ENCODE measurements at places on chromosomes 12 and 14.

- DNase-seq, result no peak
Measured at GRCh38 chr14:63564318-63564717, 21.1 kb upstream of the PPP2R5E start.

DNA sequence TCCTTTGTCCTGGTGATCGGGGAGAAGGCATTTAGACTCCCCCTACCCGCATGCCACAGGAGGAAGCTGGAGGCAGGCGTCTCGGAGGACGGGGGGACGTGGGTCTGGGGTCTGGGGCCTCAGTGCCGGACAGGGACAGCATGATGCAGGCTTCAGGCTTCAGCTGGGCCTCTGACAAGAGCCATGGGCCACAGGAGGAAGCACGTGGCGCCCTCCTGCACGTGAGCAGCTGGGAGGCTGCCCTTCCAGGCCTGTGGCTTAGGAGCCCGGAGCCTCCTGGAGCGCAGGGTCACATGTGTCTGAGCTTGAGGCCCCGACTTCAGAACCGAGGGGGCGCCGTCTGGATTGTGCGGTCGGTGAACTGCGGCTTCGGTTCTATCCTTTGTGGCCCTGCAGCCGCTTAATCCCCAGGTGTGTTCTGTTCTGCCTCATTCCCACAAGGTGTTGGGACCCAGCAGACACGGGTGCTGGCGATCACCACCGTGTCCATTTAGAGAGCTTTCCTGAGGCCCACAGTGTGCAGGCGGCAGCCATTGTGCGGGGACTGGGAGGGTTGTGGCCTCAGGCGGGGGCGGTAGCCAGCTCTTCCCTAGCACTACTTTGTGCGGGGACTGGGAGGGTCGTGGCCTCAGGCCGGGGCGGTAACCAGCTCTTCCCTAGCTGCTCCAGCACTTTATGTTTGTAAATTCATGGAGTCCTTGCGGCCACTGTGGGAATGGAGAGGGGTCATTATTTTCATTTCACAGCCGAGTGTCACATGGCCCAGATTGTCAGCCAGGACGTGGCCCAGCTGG, 150.2 kb downstream of the ADGRD1 start:
- DNase-seq, result no peak

- peak; percentile 86 for DNase-seq
Measured at GRCh38 chr14:68792979-68793733, at the start of gene ZFP36L1. ZFP36L1 (minus strand) TSS chr14:68793067; CDS start chr14:68792938, 129 bp downstream.

DNA sequence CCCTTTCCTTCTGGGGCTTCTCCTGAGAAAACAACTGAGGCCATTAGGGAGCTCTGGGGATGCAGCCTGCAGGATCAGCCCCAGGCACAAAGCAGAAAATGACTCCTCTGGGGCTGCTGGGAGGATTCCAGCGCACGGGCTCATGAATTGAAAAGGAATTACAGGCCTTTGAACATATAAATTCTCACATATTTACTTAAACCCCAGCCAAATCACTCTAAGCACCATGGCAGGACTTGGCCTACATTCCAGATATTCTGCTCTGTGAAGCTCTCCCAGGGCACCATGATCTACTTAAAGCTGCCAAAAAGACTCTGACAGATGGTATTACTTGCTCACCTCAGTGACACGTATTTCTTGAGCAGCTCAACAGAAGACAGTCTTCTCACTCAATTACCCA, 87.2 kb downstream of the ZFC3H1 start:
- DNase-seq, result no peak

DNA sequence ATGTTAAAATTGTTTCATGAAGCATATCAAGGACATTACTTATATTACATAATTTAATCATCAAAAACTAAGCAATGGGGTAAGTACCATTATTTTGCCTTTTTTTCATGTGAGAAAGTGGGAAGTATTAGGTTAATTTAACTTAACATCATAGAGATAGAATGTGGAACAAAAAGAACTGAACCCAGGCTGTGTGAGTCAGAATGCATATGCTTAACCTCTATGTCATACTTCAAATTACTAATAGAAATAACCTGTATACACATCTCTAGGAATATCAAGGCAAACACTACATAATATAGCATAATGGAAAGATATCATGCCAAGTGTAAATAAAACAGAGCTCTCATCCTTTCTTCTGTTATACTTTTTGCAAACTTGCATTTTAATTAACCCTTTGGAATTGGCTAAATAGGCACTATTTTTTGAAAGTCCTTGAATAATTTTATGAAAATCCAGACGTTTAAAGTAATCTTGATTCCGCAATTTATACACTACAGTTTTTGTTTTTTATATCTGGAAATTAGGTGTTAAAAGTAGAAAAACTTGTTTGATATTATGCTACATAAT, 777.7 kb downstream of the SLC6A15 start:
- DNase-seq, result no peak

DNA sequence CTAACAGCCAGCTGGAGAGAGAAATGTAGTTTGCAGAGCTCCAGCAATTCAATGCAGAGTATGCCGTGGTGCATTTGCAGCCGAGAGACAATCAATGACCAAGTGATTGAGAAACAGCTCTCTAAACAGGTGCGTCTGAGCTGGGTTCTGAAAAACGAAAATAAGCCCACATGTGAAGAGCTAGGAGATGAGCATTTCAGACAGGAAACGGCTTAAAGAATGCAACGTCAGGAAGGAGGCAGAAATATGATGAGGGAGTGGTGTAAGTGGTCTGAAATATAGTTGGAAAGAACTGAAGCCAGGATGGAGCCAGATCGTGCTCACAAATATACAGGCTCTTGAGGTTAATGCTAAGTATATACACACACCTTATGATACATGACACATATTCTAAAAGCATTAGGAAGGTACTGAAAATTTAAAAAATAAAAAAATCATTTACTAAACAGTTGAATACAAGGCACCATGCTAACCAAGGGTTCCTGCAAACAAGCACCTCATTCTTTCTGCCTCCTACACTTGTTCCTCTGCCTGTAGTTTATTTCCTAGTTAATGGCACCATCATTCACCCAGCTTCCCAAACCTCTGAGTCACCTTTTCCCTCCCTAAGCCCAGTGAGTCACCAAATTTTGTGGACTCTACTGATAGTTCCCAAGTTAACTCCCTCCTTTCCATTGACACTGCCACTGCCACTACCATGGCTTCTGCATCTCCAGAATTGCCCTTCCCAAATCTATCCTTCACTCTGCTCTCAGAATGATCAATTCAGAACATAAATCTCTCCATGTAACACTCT, 2.3 kb upstream of the GARIN2 start:
- DNase-seq, result no peak

- DNase-seq, result no peak
Measured at GRCh38 chr14:95025941-95026340, 131.4 kb downstream of the DICER1 start.

GRCh38 chr14:91250912-91251311, 6.4 kb upstream of the GPR68 start:
- DNase-seq, result no peak

DNA sequence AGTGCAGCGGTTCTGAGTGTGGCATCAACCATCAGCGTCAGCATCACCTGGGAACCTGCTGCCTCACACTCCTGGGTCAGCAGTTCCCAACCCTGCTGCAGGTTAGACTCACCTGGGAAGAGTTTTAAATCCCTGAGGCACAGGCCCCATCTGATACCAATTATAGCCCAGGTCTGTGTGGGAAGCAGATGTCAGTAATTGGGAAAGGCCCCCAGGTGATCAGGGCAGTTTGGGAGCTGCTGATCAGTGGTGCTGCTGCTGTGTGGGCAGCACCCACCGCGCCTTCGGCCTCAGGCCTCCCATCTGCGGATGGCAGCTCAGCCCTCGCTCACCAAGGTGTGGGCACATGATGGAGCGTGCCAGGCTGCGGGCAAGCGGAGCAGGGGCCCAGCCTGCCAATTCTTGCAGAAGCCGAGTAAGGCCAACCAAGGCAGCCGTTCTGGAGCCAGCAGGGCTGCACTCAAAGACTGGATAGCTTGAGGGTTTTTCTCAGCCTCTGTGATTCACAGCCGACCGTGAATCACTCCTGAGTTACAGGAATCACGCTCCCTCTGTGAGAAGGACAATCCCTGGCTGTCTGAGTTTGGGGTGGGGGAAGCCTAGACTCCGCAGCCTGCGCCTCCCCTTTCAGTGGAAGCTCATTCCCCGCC, 155.6 kb upstream of the SFSWAP start:
- DNase-seq, result no peak

- no peak for DNase-seq
Measured at GRCh38 chr12:100706033-100706432, 88.5 kb upstream of the ANO4 start.

- no peak for DNase-seq
Measured at GRCh38 chr14:75170772-75171171, 5.6 kb downstream of the TMED10 start.

GRCh38 chr12:43816168-43816567, 10.1 kb upstream of the TWF1 start:
- DNase-seq, result no peak

GRCh38 chr14:98940693-98941437, 331.1 kb downstream of the BCL11B start:
- DNase-seq, result no peak

GRCh38 chr12:77599782-77600467, 230.8 kb upstream of the NAV3 start:
- DNase-seq, result no peak

DNA sequence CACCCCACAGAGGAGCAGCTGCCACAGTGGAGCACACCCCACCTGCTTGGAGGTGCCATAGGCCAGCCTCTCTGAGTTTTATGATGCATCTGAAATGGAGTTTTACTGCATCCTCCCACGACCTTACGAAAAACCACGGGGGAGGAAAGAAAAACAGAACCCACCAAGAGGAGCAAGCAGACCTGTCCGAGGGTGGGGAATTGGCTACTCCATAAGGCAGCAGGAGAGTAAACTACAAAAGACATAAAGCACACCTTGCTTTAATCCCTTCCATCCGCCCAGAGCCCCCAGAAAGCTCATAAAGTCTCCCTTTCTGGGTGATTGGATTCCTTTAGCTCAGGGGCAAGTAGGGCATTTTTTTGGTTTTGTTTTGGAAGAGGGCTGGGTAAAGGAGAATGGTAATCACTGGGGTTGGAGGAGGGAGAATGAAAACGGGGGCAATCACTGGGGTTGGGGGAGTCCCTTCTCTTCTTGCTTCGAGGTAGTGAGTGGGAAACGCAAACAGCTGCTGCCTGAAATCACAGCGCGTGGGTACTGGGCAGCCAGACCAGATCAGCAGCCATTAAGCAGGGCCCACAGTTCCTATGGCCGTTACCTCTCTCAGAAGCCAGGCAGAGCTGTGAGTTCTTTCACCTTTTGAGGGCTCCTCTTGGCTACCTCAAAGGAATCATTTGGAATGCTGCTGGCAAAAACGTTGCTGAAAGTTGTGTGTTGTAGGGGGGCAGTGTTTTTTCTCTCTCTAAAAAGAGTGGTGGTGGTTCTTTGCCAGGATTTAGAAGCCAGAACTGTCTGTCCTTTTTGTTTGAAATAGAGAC, 433.6 kb downstream of the ZFP36L1 start:
- no peak for DNase-seq

DNA sequence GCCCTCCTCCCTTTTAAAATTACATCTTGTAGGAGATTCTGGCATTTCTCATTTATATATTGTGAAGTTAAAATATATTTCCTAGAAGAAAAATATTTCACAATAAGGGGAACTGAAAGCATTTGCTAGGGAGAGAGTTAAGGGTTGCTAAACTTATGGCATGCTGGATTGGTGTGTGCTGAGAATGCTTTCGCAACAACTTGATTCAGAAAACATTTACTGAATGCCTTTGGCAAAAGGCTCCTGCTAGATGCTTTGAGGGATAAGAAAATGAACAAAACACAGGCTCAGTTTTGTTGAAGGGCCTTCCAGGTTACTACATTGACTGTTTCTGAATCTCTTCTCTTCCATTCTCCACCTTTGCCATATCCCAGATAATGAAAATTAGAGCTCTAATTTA, 67.5 kb downstream of the DIP2B start:
- no peak for DNase-seq

GRCh38 chr14:55285048-55285652, 13.9 kb downstream of the FBXO34 start:
- no peak for DNase-seq

DNA sequence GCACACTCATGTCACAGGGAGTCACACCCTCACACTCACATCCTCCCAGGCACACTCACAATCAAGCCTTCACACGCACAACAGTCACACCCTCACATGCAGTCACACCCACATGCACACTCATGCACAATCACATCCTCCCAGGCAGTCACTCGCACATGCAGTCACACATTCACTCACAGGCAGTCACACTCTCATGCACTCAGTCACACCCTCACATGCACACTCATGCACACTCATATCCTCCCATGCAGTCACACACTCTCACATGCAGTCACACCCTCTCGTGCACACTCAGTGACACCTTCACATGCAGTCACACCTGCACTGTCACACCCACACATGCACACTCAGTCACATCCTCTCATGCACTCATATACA, 12.3 kb downstream of the TMEM179 start:
- no peak for DNase-seq

- DNase-seq, result no peak
Measured at GRCh38 chr12:55065535-55065934, 45.8 kb downstream of the NEUROD4 start.

DNA sequence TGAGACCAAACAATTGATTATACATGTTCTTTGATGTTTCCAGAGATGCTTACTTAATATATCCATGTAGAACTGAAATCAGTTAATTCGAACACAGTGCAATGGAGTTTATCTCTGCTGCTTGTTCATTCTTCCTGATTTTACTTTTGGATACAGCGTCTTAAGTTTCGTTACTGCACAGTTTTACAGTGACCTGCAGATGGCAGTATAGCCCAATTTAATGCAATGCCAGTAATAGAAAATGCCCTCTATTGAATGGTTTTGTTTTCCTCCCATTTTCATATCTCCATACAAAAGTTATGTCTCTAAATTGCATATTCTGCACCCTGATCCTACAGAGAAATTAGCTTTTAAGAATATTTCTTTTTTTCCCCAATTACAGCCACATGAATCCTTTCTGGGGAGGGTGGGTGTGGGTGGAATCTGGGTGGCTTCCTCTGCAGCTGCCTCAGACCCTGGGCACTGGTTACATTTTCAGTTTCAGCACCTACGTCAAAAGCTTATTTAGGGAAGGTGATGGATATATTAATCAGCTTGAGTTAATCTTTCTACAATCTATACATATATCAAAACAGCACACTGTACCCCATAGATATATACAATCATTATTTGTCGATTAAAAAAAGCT, 101.1 kb upstream of the DCD start:
- DNase-seq, result peak; percentile 62

DNA sequence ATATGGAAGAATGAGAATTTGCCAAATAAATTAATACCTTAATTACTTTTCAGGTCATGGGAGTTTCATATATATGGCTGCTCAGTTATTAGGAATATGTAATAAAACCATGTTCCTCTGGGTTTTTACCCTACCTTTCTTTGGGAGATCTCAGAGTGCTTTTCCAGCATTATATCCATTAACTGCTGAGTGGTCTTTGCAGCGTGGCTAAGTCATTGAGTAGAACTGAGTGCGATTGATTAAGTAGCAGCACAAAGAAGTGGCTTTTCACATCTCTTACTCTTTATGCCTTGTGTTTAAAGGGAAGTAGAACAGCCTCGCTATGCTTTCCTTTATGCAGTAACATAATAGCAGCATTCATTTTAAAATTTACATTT, 340.1 kb downstream of the SNAPC1 start:
- no peak for DNase-seq

Data from bone marrow (tissue), 2 donors.